ENCODE measurements at places on chromosomes 2 and 18.

- DNase-seq = no peak
Observed at GRCh38 chr2:65450393-65450792, 18.0 kb upstream of the SPRED2 start.

- DNase-seq = no peak
Observed at GRCh38 chr2:43391878-43392215, 165.4 kb upstream of the ZFP36L2 start.

DNA sequence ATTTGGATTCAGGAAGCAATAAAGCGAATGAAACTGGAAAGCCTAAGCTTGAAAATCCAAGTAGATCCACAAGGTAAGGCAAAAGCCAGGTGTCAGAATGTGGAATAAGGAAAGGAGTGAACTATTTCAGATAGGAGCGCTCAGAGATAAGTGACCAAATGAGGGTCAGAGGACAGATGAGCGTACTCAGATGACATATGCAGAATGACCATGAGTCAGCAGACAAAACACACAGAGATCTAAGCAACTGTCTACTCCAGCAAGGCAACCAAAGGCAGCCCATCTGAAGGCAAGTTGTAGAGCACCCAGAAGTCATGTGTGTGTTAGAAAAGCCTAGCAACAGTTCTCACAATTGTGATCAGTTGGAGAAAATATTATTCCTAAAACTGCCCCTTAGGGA lies 548.4 kb upstream of the FSHR start:
- DNase-seq = no peak

GRCh38 chr2:128702616-128703015 lies 383.9 kb upstream of the HS6ST1 start:
- DNase-seq = no peak

GRCh38 chr2:219159771-219160185 lies 837 bp downstream of the NHEJ1 start:
- no peak for DNase-seq

- no peak for DNase-seq
Observed at GRCh38 chr2:27121906-27122305, 1.7 kb upstream of the ABHD1 start.

GRCh38 chr2:230866756-230867523 lies 2.2 kb downstream of the ITM2C start:
- peak; percentile 62 for DNase-seq

DNA sequence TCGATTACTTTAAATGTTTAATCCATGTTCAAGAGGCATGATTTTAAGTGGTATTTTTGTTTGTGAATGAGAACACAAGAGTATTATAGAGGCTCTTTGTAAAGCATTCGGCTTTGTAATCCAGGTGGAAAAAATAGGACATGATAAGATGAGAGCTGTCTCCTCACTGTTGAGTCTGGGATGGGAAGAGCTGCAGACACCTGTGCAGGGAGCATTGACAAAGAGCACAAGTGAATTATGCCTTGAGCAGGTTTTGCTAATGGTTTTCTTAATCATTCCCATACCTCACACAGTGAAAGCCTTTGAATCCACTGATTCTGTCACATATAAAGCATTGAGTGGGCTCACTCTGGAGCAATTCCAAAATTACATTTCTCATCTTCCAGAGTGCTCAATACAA lies 9.6 kb downstream of the COL6A3 start:
- DNase-seq = no peak

DNA sequence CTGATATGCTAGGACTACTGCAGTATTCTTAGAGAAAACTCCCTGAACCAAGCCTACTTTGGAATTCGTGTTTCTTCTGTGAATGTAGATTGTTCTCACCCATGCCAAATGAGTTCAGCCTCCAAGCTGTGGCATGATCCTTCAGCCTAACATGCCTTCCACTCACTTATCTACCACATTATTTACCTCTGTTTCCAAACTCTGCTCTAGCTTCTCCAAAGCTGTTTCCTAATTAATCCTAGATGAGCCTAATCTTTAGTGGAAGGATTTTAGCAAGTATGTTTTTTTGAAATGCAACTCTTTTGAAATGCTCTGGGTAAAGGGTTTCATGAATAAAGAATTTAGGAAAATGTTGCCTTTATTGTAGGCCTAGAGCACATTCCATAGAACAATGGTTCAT lies 152.9 kb upstream of the MMADHC start:
- DNase-seq = no peak

DNA sequence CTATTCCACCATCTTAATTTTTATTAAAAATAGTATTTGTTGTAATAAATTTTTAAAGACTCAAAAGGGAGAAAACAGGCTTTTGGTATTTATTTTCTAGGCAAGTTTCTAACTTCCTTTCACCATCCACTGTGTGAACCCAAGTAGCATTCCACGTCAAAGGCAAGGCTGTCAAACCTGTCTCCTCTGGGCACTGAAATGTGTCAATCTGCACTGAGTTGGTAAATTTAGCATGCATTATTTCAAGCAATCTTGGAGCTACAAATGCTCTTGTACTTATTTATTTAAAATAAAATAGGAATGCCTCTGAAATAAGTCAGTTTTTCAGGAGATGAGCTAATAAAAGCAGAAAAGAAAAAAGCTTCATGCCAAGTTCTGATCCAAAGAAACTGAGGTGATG lies 130.9 kb upstream of the CNTNAP5 start:
- DNase-seq = no peak

GRCh38 chr2:145752091-145752806 lies 1232.3 kb upstream of the ZEB2 start:
- DNase-seq = no peak

- DNase-seq = no peak
Observed at GRCh38 chr2:16442971-16443370, 222.7 kb downstream of the CYRIA start.

DNA sequence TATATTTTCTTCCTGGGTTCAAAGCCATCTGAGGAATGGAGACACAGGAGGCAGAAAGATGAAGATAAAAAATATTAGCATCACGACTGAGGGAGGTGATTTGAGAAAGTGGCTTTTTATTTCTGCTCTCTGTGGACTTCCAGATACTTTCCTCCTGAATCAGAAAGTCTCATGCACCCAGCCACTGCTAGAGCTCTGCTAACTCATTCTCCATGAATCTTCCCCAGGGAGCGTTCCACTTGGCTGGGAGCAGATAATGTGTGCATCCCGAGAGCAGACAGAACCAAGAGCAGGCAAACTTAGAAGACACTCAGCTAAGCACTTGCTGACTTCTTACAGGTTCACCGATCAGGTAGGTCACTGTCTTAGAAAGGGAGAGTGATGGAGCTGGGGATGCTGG lies 264.1 kb upstream of the THUMPD2 start:
- no peak for DNase-seq

DNA sequence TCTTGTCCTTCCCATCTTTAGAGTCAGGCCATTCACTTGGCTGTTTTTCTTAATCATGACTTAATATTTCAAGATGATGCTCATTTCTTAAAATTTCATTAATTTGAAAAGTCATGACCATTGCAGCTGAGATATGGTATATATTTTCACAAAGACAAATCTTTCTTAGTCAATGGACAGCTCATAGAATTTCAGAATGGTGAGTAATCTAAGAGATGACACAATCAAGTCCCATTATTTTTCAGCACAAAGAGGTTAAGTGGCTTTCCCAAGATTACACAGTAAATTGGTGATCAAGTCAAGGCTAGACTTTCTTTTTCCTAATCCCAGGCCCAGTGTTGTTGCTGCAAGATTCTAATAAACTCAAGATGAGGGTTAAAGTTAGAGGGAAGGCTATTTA lies 34.4 kb upstream of the NT5C1B start:
- DNase-seq = no peak

DNA sequence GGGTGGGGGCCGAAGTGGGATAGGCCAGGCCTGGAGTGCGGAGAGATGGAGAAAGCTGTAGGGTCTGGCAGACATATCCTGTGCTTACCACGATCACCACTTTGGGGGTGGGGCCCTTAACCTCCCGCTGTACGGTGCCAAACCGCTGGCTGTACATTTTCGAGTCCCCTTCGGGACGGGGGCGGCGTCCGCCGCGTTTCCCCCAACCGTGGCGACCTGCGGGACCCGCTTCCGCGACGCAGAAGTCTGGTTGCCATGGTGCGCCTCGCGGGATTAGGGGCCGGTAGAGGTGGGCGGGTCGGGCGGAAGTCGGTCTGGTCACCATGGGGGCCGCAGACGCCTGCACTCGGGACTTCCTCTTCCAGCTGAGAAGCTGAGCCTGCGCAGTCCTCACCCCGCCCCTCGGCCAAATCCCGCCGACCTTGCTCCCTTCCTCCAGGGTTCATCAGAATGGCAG lies at the start of gene CFAP53:
Gene CFAP53 (minus strand): TSS at position 248 of the 457 bp plus-strand sequence. CDS start 91 bp downstream, at position 157.
- DNase-seq = peak; percentile 90

- DNase-seq = no peak
Observed at GRCh38 chr2:228283491-228284171, 102.1 kb upstream of the SPHKAP start.

DNA sequence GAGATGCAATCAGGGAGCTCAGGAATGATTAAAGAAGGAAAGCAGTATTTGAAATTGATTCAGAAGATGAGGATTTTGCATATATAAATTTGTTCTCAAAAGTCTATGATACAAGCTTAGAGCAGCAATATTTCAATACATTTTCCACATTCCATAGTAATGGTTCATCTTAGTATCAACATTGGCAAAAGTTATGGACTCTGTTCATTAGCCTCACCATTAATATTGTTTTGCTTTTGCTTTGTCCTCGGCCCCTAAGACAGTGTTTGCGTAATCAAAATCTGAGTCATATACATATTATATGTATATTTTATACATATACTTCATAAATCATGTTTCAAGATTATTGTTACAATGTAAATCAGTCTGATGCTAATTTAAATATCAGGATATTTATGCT lies 176.6 kb downstream of the CNTNAP5 start:
- DNase-seq = no peak

GRCh38 chr2:27954221-27954673 lies 63.7 kb downstream of the BABAM2 start:
- DNase-seq = no peak

- no peak for DNase-seq
Observed at GRCh38 chr2:60302377-60303126, 250.9 kb downstream of the BCL11A start.

DNA sequence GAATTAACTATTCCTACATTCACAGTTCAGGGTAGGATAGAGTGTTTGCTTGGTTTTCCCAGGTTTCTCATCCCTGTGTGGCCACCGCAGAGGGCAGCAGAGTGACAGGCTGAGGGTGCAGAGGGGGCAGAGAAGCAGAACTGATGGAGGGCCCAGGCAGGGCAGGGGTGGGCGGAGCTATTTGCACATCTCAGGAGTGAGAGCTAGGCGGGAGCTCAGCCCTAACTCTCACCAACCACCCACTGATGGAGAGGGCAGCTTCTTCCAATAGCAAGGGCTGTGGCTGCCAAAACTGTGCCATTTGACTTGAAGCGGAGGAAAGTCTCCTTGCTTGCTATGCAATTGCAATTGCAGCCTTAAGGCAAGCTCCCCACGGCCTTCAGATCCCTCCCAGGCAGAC lies 12.0 kb upstream of the DARS1 start:
- DNase-seq = peak; percentile 25

DNA sequence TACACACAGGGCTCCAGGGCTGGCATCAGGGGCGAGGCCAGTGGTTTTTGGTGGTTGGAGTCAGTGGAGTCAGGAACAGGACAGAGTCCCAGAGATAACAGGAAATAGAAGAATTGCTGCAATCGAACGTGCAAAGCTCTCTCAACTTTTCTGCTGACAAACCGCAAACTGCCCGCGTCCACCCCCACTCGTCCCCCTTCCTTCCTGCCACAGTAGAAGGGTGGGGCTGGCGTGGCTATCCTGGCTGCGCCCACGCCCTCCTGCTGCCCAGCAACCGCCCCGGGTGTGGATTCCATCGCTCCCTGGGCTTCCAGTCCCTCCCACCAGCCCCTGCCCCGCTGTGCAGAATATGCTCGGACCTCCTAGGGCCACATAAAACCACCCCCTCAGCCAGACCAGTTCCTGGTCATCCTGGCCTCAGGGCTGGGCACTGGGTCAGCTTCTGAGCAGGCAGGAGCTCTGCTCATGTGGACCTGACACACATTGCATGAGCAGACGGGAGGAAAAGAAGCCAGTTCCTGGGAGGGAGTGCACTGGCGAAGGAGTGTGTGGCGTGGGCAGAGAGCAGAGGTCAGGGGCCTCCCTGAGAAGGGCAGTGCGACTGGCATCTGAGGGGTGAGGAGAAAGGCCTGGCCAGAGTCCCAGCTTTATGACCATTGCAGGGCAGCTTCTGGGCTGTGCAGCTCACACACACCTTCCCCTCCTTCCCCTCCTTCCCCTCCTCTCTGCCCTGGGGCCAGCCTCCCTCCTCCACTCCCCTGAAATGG lies 85.4 kb upstream of the ATG16L1 start:
- peak; percentile 27 for DNase-seq

- peak; percentile 46 for DNase-seq
Observed at GRCh38 chr2:240426845-240427721, 8.4 kb upstream of the GPC1 start.

DNA sequence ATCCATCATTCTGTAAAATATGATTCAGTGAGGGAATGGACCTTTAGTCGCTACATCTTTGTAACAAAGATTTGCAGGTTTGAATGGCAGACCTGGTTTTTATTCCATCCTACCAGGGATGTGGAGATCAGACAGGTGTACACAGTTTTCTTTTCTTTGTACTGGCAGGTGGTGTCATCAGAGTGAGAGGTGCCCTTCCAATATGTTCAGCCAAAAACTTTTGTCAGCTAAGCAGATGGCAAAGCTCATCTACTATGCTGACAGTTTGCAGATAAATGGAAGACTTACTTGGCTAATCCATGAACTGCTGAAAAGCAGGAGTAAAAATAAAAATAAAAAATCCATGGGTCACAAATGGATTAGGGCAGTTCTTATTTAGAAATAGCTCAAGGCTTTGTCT lies 185.5 kb upstream of the DOK6 start:
- no peak for DNase-seq

DNA sequence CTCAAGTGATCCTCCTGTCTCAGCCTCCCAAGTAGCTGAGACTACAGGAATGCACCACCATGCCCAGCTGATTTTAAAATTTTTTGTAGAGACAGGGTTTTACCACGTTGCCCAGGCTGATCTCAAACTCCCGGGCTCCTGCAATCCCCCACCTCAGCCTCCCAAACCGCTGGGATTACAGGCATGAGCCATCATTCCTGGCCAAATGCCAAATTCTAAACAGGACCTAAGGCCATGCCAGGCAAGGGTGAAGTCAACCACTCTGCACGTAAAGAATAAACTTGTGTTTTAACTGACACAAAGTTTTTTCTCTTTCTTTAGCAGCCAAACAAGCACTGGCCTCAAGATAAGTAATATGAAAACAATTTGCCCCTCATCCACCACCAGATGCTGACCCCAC lies 37.4 kb upstream of the SATB2 start:
- DNase-seq = no peak

- no peak for DNase-seq
Observed at GRCh38 chr2:239438368-239438767, 37.5 kb upstream of the HDAC4 start.

- DNase-seq = peak; percentile 68
Observed at GRCh38 chr2:29011418-29012060, 30.4 kb downstream of the TOGARAM2 start.

Measured in activated CD4-positive, alpha-beta T cell treated with anti-CD3 and anti-CD28 coated beads for 48 hours (primary cell).